Mesothelial cell of epicardium (in vitro differentiated cells): ENCODE measurements at places on chromosomes 3 and 15.

- no peak for DNase-seq
Observed at GRCh38 chr15:69643476-69643875, 190.9 kb downstream of the RPLP1 start.

GRCh38 chr3:45205126-45205525 lies 21.0 kb downstream of the TMEM158 start:
- no peak for DNase-seq

DNA sequence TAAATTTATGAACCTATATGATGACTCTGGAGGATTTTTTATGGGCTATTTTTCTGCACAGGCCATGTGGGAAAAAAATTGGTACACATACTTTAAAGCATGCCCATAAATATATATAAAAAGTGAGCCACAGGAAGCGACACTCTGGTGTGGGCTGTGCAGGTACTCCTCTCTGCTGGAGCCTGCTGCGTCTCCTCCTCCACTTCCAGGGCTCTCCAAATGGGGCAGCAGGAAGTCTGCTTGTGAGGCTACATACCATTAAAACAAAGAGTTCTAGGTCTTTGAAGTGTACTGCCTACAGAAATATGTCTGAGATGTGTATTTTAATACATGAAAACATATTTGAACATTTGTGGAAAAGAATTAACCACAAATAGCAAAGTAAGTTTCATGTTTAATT lies 135.1 kb downstream of the CTNNB1 start:
- DNase-seq = no peak

GRCh38 chr15:58575045-58575786 lies 143.4 kb downstream of the LIPC start:
- DNase-seq = no peak

GRCh38 chr3:115475178-115476041 lies 147.9 kb upstream of the GAP43 start:
- DNase-seq = no peak

- DNase-seq = no peak
Observed at GRCh38 chr15:62392376-62392775, 227.3 kb upstream of the C2CD4B start.

DNA sequence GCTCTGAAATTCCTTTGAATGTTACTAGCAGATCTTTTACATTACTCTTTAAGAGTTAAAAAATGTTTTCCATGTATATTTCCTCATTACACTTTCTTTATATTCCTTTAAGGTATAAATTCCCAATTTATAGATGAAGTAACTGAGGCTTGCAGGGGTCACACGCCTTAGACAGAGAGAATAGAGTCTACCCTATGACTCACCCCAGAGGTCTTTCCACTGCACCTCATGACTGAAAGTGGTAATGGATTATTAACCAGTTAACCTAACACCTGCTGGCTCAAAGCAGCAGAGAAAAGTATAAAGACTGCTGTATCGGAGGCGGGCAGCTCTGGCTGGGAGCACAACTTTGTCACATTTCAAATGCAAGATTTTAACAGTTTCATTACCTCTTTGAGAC lies 37.7 kb downstream of the LDHAL6B start:
- no peak for DNase-seq

DNA sequence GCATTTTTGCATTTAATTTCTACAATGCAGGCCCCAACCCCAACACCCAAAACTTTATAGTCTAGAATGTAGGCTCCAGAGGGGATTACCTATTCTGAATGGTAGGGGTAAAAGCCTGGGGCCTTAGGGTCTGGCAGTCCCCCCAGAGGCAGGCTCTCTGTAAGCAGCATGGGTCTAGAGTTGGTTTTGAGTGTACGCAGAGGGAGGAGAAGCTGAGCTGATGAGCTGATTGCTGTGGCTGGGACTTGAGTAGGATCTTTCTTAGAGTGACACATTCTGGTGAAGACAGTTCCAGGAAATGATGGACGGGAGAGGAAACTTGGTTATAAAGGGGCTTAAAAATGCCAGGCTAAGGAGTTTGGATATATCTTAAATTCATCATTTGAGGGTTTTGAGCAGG lies 2.1 kb downstream of the LPP start:
- DNase-seq = no peak

- no peak for DNase-seq
Observed at GRCh38 chr3:8817486-8817885, 48.1 kb upstream of the OXTR start.

- DNase-seq = no peak
Observed at GRCh38 chr3:120163816-120164215, 69.6 kb upstream of the GSK3B start.

GRCh38 chr3:64900156-64900555 lies 212.4 kb upstream of the ADAMTS9 start:
- no peak for DNase-seq

DNA sequence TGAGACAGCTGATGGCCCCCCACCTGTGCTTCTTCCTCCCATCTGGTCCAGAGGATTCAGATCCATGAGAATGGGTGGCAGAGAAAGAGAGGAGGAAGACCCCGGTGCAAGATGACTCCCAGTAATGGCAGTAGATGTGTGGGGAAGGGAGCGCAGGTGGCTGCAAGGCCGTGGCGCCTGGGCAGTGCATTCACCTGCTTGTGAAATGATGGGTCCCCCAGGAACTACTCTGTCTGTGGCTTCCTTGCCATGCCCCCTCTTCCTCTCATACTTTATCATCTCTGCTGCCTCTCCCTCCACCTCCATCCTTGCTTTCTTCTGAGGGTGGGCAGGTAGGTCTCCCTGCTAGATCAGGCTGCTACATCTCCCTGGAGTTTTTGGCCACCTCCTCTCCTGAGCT lies 23.3 kb downstream of the ZNF710 start:
- no peak for DNase-seq

DNA sequence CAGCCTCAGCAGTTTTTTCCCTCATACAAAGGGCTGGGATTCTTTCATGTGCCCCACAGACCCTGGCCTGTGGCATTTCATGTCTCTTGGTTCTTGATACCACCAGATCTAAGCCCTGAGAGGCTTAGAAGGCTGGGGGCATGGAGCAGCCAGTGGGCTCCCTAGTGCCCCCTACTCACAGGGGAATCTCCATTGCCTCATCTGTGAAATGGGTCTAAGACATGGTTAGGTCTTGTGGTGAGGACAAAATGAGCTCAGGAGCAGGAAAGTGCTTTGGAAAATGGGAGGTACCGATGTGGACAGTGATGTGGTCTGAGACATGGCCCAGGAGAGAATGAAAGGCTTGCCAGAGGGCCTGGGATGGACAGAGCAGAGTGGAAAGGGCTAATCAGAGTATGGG lies 94.3 kb downstream of the SMAD6 start:
- DNase-seq = no peak

DNA sequence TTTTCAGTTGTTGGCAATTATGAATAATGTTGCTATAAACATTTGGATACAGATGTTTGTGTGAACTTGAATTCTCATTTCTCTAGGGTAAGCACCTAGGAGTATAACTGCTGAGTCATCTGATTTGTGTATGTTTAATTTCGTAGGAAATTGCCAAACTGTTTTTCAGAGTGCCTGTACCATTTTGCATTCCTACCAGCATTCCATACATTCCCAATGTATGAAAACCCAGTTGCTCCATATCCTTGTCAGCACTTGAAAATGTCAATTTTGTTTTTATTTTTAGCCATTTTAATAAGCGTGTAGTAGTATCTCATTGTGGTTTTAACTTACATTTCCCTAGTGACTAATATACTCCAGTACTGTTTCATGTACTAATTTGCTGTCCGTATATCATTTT lies 98.5 kb upstream of the TSC22D2 start:
- no peak for DNase-seq

GRCh38 chr15:68227643-68228142 lies 1.8 kb downstream of the CLN6 start:
- no peak for DNase-seq

- DNase-seq = no peak
Observed at GRCh38 chr15:89106200-89106599, 17.9 kb downstream of the ABHD2 start.

DNA sequence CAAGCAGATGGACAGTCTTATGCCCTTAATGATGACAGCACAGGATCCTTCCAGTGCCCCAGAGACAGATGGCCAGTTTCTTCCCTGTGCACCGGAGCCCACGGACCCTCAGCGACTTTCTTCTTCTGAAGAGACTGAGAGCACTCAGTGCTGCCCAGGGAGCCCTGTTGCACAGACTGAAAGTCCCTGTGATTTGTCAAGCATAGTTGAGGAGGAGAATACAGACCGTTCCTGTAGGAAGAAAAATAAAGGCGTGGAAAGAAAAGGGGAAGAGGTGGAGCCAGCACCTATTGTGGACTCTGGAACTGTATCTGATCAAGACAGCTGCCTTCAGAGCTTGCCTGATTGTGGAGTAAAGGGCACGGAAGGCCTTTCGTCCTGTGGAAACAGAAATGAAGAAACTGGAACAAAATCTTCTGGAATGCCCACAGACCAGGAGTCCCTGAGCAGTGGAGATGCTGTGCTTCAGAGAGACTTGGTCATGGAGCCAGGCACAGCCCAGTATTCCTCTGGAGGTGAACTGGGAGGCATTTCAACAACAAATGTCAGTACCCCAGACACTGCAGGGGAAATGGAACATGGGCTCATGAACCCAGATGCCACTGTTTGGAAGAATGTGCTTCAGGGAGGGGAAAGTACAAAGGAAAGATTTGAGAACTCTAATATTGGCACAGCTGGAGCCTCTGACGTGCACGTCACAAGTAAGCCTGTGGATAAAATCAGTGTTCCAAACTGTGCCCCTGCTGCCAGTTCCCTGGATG lies 198.7 kb downstream of the AKAP13 start:
- no peak for DNase-seq

DNA sequence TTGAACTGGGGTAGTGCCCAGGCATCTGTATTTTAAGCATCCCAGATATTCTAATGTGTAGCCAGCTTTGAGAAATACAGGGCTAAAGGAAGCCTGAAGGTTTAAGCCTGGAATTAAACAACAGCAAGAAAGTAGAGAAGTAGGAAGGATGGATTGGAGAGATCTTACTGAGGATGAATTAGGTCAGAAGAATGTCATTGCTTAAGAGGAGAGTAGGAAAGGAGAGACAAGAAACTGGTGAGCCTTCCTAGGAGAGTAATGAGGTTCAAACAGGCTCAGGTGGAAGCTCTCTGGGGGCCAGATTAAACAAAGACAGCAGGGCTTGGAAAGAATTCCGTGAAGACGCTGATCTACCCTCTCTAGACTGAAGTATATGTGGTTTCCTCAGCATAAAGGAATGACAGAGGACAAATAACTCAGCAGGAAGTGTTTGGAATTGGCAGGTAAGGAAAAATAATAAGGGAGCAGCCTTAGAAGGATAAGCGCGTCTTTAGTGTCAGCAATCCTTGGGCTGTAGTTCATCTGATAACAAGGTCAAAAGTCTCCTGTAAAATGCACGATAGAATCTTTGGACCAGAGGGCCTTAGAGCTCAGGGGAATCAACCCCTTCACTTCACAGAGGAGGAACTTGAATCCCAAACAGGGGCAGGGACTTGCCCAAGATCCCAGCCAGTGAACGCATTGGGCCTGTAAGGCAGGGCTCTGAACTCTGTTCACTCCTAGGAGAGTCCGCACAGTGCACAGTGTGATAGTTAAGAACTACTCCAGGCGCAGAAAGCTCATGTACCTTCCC lies 90.9 kb downstream of the TP63 start:
- no peak for DNase-seq

DNA sequence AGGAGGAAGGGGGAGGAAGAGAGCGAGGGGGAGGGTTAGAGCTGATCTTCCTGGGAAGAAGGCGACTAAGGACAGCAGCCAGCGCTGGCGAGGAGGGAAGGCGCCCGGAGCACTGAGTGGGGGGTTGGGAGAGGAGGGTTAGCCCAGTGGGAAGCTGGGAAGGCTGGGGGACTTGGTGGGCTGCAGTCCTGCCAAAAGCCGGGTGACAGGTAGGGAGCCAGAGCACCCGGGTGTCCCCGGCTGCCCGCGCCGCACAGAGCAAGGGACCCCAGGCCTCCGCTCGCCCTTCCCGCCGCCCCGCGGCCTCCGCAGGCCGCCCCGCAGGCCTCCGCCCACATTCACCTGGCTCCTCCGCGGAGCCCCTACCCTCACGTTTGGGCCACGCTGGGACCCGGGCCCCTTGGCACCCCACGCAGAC lies 448 bp downstream of the SLC12A8 start:
- DNase-seq = peak; percentile 56

- DNase-seq = no peak
Observed at GRCh38 chr15:35693886-35694285, 147.9 kb upstream of the DPH6 start.

DNA sequence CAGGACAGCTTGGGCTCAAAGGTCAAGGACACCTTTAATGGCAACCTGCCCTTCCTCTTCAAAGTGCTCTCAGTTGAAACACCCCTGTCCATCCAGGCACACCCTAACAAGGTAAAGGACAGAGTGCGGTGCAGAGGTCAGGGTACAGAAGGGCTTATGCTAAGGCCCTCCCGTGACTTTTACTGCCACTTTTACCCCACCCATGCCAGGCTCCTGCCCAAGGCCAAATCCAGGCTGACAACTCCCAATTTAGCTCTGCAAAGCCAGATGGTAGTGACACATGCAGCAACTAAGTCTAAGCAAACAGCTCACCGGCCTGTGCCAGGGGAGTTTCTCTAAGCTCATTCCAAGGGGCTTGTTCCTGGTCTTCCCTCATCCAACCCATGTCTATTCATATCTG lies 1.6 kb downstream of the MPI start:
- no peak for DNase-seq

DNA sequence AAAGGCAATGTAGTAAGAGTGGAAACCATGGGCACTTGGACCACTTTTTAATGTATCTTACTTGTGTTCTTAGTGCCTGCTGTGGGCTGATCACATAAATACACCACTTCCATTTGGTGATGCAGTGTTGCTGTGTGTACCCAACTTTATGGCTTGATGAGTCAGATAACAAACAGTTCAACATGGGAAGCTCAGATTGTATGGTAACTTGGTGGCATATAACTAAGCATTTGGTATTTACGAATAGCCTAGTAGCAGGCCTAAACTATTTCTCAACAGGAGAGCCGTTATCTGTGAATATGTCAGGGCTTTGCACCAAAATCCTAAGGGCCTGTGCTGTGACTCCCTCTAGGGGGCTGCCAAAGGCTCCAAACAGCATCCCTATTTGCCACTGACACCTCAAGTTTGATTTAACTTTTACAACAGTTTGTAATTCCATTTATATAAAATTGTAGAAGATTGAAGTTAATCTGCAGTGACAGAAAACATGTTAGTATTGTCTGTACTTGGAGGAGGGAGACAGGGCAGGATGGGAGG lies 640.4 kb upstream of the CADM2 start:
- no peak for DNase-seq

DNA sequence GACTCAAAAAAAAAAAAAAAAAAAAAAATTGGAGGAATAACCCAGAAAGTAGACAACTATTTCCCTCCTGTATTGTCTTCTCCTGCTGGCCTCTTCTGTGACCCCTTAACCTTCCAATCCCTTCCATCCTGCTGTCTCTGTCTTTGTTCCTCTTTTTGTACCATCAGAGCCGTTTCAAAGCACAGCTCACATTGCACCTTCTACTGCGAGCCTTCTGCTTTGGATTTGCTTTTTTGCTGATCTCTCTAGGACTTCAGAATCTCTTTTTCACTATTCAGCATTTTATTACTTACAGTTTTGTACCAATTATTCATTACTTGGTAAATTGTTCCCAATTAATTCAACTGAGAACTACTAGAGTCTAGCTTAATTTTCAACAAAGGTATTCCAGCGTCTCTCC lies 284.0 kb upstream of the TBL1XR1 start:
- no peak for DNase-seq

GRCh38 chr3:34973586-34973985 lies 665.7 kb upstream of the ARPP21 start:
- DNase-seq = no peak

GRCh38 chr15:51758645-51759044 lies 7.2 kb downstream of the TMOD2 start:
- DNase-seq = peak; percentile 51

GRCh38 chr3:177569875-177570657 lies 372.8 kb upstream of the TBL1XR1 start:
- no peak for DNase-seq

GRCh38 chr3:171221597-171221996 lies 195.1 kb upstream of the SLC2A2 start:
- no peak for DNase-seq
